Activated T-helper 2 cell treated with anti-CD3 and anti-CD28 coated beads, Interferon-gamma antibody, Interleukin-2, Interleukin-4, amounts not matched to agents 10 μg/mL and 5 μg/mL and 100 μg/mL, durations not matched to agents 14 hours and 24 hours and 36 hours (primary cell): ENCODE measurements at places on chromosomes 13 and 19. TPM values are rescaled to one million over a fixed set of nuclear protein-coding genes. Genes with fewer than 3 reads are reported as not detected.

The ZNF443 gene
- total RNA-seq = 4.3 and 4.5 TPM in 2 replicates

The SERPINE3 gene
- not detected in 2 replicates for total RNA-seq

The PLPP2 gene
- not detected in 2 replicates for total RNA-seq

The NBEA gene
- total RNA-seq = 0.14 and 0.23 TPM in 2 replicates

The SHC2 gene
- not detected in 2 replicates for total RNA-seq

The VAV1 gene
- 68.9 and 69.7 TPM in 2 replicates for total RNA-seq
